ENCODE measurements at places on chromosomes 13 and 19.

DNA sequence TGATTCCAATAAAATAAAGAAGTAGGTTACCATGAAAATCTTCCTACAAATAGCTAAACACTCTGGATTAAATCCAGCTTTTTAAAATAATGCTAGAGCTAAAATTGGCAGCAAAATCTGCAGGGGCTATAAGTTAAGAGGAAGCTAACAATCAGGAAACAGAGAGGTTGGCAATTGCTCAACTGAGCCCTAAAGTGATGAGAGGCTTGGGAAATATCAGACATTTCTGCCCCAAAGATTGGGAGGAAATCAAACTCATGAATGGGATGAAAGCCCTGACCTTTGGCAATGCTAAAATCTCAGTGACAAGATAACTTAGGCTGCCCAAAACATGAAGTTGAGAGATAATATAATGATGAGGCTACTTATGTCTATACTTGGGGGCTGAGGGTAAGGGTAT lies 1437.9 kb downstream of the EFNB2 start:
- DNase-seq, result no peak

DNA sequence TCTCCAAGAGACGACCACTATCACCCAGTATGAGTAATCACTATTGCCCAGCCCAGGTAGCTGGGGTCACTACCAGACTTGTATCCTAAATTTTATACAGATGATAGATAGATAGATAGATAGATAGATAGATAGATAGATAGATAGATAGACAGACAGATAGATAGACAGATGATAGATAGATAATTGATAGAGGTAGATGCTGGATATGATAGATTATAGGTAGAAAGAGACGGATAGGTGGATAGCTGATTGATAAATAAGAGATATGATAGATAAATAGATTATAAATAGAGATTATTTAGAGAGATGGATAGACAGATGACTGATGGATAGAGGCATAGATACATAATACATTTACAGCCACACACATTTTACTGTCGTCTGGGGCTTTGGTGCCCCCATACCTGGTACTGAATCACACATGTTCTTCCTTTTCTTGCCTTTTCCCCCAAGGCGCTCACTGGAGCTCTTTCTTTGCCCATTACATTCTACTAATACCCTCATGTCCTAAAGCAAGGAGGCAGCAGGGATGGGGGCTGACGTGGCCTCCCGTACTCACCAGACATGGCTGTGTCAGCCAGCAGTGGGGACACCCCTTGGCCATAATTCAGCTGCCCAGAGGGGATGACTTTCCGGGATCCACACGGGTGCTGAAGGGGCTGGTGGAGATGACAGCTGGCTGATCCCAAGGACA lies 44.6 kb upstream of the CCNE1 start:
- no peak for DNase-seq

GRCh38 chr13:91652404-91653301 lies 254.2 kb downstream of the GPC5 start:
- no peak for DNase-seq

DNA sequence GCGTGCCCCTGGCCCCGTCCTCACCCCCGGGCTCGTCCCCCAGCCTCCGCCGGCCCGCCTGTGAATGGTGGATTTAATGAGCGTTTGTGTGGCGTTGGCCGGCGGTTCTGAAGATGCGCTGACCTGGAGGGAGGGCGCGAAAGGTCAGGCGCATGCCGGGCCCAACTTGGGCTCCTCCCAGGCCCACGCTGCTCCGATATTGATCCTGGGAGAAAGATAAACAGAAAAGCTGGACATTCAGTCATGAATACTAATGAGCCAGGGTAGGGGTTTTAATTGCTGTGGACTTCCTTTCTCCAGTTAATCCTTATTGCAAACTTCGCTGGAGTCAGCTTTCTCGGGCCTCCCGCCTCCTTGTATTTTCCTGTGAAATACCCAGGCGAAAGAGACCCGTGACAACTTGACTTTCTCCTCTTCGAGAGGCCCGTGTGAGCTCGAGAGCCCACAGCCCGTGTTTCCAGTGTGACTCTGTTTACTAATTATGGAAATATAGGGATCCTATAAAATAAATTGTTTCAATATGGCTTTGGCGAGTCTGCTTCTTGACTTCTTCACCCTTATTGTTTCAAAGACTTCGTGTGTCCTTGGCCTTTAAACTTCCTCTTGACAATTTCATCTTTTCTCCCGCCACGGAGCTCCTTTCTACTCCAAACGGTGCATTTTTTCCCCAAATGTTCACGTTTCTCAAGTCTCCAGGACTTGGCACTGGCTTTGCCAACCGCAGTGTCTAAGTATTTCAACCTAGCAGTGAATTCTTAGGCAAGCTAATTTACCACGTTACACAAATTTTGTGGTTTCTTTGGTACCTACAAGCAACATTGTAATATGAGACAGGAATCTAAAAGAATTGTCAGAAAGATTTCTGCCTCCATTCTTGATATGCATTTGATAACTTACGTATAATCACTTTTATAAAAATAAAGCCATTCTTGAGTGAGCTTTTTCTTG lies 10.5 kb downstream of the ZIC2 start:
- no peak for DNase-seq

DNA sequence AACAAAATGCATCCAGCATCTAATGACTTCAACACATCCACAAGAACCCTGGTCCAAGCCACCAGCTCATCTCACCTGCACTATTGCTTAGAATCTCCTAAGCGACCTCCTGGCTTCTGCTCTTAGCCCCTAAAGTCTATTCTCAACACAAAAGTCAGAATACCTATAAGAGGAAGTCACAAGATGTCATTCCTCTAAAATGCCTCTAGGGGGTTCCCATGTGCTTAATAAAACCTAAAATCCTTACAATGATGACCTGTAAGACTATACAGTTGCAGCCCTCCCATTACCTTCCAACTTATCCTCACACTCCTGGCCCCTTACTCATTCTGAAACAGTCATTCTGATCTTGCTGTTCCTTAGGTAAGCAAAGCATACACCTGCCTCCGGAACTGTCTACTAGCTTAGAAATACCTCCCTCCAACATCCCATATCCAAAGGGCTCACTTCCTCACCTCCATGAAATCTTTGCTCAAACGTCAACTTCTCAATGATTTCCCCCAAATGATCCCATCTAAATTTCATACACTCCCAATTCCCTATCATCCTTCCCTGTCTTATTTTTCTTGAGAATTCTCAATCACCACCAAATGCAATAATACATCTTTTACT lies 10.0 kb downstream of the ATP7B start:
- no peak for DNase-seq

GRCh38 chr13:29886446-29886845 lies 36.0 kb upstream of the UBL3 start:
- DNase-seq, result peak; percentile 46

GRCh38 chr19:531009-531752 lies 379 bp upstream of the CDC34 start:
- peak; percentile 83 for DNase-seq

DNA sequence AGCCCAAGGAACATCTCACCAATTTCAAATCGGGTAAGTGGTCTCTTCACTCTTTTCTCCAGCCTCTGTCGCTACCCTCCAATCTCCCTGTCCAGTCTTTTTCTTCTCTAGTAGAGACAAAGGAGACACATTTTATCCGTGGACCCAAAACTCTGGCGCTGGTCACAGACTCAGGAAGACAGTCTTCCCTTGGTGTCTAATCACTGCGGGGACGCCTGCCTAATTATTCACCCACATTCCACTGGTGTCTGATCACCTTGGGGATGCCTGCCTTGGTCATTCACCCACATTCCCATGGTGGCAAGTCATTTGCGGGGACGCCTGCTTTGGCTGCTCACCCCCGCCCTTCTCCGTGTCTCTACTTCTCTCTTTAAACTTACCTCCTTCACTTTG lies 13.8 kb upstream of the OR10H1 start:
- DNase-seq, result no peak

- no peak for DNase-seq
These were observed 124.9 kb downstream of the CRYL1 start for GRCh38 chr13:20400774-20401173.

DNA sequence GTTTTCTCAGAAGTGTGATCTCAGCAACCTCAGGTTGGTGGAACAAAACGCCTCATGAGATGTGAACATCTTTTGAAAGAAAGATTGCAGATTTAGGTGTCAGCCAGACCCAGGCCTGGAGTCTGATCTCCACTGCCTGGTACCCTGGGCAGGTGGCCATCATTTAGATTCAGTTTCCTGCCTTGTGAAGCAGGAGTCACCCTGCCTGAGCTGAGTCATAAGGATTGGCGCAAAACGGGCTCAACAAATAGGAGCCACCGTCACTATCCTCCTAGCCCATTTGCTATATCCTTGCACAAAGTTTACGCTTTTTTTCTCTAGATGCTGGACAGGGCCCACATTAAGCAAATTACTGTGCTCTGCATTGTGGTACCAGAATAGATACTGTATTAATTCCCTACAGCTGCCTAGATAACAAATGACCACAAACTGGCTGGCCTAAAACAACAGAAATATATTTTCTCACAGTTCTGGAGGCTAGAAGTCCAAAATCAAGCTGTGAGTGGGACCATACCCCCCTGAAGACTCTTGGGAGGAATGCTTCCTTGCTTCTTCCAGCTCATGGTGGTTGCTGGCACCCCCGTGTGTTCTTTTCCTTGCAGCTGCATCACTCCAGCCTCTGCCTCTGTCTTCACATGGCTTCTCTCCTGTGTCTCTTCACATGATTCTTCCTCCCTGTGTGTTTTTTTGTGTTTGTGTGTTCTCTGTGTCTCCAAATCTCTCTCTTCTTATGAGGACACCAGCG lies 38.2 kb downstream of the TNFSF11 start:
- DNase-seq, result no peak

GRCh38 chr19:49264258-49264657 lies 60.7 kb downstream of the SLC6A16 start:
- DNase-seq, result no peak

DNA sequence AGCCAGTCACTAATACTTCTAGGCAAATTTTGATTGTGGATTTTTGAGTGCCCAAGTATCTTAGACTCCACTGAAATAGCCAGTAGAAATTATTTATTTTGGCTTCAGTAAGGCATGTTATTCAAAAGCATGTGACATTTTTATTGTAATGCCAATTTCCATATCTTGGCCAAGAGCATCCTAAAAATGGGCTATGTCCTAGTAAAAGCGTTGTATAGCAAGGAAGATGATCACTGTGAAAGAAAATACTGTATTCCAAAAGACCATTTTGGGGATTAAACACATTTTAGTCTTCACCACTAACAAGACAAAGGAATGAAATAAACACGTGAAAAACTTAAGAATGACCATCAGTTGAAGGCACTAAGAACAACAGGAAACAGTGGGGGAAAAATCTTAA lies 149.1 kb downstream of the NUFIP1 start:
- DNase-seq, result no peak

DNA sequence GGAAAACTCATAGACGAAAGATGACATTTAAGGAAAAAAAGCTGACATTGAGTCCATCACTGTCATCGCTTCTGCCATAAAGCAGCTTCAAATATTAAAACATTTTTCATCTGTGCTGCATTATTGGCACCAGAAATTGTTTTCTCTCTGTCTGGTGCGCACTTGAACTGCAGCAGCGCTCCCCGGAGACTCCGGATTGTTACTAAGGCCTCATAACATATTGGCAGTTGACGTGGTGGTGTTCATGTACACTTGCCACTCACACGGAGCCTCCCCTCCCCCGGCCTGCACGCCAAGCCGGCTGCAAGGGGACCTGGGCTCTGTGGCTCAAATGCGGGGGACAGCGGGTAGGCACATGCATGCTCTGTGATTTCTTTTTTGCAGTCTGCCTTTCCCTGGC lies 203.2 kb downstream of the TSHZ3 start:
- no peak for DNase-seq

DNA sequence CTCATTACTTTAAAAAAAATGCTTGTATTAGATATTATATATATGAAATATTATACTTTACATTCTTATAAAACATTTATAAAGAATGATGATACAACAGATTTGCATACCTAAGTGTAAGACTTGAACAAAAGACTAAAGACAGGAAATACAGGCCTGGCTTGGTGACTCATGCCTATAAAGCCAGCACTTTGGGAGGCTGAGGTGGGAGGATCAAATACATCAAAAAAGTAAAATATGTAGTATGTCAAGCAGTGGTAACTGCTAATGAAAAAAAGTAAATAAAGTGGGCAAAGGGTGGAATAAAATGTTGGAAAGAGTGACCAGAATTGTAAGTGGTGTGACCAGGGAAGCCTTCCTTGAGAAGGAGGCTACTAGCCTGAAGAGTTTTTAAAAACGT lies 133.7 kb downstream of the GGACT start:
- DNase-seq, result no peak

DNA sequence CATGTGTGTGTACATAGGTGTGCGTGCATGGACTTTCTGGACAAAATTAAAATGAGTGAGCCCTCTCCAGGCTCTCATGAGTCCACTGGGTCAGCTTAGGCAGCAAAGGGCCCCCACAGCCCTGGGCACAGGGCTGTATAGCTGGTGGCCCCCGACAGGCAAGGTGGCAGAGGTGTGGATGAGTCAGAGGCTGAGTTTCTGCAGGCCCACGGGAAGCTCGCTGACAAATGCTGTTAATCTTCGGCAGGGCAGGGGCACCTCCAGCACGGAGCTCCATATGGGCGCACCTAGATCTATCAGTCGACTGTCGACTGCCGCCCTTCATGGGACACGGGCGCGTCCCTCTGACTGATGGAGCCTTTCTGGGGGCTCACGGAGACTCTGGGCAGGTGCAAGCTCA lies 181.1 kb downstream of the URI1 start:
- no peak for DNase-seq

- no peak for DNase-seq
These were observed 1.3 kb downstream of the B3GNT3 start for GRCh38 chr19:17796013-17796837.

- DNase-seq, result no peak
These were observed 1160.6 kb downstream of the PCDH9 start for GRCh38 chr13:66069570-66069969.

DNA sequence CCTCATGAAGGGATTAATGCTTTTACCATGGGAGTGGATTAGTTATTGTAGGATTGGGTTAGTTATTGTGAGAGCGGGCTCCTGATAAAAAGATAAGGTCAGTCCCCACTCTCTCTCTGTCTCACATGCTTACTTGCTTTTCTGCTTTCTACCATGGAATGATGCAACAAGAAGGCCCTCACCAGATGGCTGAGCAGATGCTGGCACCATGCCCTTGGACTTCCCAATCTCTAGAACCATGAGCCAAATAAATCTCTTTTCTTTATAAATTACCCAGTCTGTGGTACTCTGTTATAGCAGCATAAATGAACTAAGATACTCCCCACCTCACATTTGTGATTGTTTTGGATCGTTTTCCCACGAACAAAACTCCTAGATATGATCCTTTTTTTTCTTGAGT lies 353.8 kb downstream of the DNAJC15 start:
- DNase-seq, result no peak

- no peak for DNase-seq
These were observed 145.8 kb upstream of the ZNF507 start for GRCh38 chr19:32199501-32200040.

GRCh38 chr13:25171517-25172302 lies at the start of gene AMER2:
Gene AMER2, minus strand, starts transcription at chr13:25172288. Its CDS starts 669 bp downstream, at chr13:25171619.
- no peak for DNase-seq

GRCh38 chr13:29454931-29455481 lies 140.5 kb downstream of the SLC7A1 start:
- DNase-seq, result no peak

- DNase-seq, result no peak
These were observed 17.2 kb downstream of the BRSK1 start for GRCh38 chr19:55300886-55301458.

Measured in stimulated activated CD4-positive, alpha-beta T cell treated with anti-CD3 and anti-CD28 coated beads, Interleukin-4, amount 100 ng/mL, for 48 hours (primary cell).